Aorta (tissue), 5 donors: ENCODE measurements at places on chromosomes 7 and 10. TPM values are rescaled to one million over a fixed set of nuclear protein-coding genes. Genes with fewer than 3 reads are reported as not detected.

DNA sequence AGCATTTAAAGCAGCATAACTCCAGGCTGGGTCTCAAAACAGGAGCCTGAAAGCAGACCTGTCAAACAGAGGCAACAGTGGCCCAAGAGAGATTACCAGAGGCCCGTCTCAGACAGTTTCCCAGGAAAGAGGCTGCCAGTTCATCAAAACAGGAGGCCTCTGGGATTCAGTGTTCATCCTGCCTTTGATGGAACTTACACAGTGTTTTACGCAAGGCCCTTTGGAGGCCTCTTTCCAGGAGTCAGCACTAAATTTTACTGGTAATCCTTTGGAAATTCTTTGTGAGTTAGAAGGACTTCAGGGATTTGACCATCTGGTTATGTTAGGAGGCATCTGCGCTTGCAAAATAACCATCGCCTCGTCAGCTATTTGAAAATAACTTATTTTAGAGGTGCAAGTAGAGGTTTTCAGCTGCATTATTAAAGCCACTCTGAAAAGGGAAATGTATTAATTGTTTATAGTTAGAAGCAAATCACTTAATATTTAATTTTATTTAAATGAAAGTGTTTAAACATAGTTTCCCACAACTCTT is 501.2 kb upstream of the COBL start:
- no peak for DNase-seq

DNA sequence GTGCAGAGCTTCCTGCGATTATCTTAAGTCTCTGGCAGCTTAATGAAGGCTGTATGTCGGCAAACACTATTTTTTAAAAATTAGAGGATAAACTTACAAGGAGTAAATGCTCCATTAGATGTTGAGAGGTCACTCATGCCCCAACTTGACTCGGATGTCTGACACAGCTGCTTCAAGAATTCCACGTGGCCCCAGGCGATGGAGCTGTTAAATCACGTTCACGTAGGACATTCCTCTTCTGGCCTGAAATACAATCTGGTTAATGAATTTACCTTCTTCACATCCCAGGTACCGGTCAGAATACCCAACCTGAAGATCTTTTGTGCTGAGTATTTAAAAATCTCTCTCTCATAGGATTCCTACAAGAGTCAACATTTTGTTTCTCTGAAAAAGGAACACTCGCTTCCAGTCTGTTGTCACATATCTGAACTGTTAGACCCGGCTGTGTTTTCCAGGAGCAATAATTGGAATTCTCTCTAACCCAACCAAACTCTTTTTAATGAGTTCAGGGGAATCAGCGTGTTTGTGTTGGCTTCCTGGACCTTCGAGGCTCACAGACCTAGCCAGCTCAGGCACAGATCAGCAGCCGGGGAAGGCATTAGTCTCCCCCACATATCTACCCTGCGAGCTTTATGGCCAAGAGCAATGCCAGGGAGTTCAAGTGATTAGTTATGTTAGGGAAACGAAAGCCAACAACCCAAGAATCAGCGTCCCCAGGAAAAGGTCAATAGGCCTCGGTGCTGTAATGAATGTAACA is 284.9 kb downstream of the FGFR2 start:
- no peak for DNase-seq

DNA sequence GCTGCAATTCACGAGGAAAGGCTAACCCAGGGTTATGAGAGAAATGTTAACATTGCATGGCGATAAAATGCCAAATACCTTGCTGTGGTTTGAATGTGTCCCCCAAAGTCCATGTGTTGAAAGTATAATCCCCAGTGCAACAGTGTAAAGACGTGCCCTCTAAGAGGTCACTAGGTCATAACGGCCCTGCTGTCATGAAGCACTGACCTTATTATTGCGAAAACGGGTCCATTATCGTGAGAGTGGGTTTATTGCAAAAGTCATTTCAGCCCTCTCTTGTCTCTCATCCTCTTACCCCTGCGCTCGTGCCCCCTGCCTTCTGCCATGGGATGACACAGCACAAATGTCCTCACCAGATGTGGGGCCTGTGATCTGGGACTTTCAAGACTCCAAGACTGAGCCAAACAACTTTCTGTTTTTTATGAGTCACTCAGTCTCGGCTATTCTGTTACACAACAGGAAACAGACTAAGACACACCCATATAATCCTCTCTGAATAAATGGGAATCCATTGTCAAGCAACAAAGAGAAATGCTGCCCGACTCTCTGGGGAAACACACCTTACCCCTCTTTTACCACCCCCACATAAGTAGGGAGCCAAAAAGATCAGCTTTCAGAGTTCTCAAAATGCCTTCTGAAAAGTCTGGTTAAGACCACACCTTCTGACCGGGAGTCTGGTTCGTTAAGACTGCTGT is 73.1 kb upstream of the UCN3 start:
- no peak for DNase-seq

- DNase-seq: no peak
Observed at GRCh38 chr7:2261611-2262010, 19.6 kb downstream of the NUDT1 start.

DNA sequence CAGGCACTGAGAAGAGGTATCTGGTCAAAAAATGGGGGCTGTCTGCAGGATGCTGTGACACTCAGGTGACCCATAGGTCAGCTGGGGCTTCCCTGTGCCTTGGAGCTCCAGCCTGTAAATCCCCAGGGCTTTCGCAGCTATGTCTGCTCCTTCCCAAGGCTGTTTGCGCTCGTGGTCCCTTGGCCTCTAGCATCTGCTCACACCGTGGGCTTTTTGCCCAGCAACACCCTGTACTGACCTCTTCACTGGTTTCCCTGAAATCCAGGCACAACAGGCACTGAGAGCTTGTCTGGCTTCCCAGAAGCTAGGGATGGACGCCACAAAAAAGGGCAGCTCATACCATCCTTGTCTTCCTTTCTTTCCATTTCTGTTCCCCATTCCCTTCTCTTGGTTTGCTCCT is 280.3 kb upstream of the HABP2 start:
- no peak for DNase-seq

GRCh38 chr10:15263657-15264323 is 95.3 kb upstream of the NMT2 start:
- no peak for DNase-seq

GRCh38 chr10:78856421-78856820 is 212.3 kb upstream of the ZMIZ1 start:
- DNase-seq: peak; percentile 66

DNA sequence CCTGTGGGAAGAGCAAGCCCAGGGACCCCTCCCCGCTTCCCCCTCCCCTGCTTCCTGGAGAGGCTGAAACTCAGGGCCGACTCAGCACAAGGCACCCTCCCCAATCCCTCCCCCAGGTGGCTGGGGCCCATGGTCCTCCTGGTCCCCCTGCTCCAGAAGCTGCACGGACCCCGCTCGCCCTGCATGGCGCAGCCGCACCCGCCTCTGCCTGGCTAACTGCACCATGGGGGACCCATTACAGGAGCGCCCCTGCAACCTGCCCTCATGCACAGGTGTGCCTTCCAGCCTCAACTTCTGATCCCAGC is 19.7 kb upstream of the ZNF862 start:
- DNase-seq: peak; percentile 67

- DNase-seq: no peak
Observed at GRCh38 chr10:93367664-93368063, 114.5 kb downstream of the MYOF start.

GRCh38 chr7:43105521-43106120 is 6.8 kb upstream of the HECW1 start:
- DNase-seq: no peak

GRCh38 chr10:98270073-98270740 is 2.2 kb upstream of the LOXL4 start:
- no peak for DNase-seq

DNA sequence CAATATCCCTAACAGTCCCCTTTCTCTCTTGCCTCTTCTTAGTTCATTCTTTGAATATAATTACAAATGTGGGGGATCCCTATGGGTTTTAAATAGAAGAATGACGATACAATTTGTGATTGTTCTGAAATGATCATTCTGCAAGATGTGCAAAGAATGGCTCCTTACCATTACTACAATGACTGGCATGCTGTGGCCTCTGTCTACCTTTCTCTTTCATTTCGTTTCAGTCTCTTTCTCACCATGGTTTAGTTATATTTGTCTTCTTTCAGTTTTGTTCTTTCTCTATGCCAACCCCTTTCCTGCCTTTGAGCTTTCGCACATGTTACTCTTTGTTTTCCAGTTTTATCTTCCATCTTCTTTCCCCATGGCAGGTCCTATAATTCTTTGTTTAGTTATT is 176.5 kb downstream of the SUGCT start:
- no peak for DNase-seq

GPR22 gene
- total RNA-seq: not detected

LIPM gene
- not detected for total RNA-seq

CYP3A4 gene
- not detected for total RNA-seq

CEP41 gene
- total RNA-seq: 6.6 TPM

OR2A7 gene
- total RNA-seq: 1.5 TPM

TRIM74 gene
- total RNA-seq: 0.84 TPM
